ENCODE measurements at places on chromosomes 5 and 9.

DNA sequence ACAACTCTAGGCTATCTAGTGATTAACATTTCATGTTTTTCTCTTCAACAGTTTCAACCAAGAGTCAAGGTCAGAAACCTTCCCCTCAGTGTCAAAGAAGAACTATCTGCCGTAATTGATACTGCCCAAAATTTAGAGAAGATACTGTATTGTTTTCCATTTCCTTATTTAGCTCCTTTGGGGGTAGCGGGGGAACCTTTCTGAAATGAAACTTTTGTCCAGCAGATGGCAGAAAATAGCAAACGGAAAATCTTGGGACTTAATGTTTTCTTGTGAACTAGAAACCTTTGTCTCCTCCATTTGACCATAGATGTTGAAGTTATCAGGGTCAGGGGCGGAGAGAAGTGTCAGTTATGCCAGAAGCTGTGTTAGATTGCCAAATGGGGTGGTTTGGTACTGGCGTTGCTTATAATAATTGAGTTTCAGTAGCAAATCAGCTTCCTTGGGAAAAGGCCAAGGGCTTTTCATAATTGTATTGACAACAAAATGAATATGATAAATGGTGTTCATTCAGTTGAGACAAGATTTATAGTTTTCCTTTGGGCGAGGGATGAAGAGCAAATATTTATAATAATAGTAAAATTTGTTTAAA lies 101.7 kb upstream of the TLX3 start:
- DNase-seq = peak; percentile 2

DNA sequence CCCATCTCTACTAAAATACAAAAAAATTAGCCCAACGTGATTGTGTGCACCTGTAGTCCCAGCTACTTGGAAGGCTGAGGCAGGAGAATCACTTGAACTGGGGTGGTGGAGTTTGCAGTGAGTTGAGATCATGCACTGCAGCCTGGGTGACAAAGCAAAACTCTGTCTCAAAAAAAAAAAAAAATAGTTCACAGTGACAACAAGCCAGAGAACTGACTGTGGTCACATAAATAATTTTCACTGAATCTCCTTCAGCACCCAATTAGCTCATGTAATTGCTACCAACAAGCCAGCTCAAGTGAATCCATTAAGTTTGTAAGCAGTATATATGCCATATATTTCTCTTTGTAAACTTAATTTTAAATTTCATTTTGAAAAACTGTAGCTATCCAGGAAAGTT lies 14.5 kb upstream of the AFAP1L1 start:
- DNase-seq = no peak

DNA sequence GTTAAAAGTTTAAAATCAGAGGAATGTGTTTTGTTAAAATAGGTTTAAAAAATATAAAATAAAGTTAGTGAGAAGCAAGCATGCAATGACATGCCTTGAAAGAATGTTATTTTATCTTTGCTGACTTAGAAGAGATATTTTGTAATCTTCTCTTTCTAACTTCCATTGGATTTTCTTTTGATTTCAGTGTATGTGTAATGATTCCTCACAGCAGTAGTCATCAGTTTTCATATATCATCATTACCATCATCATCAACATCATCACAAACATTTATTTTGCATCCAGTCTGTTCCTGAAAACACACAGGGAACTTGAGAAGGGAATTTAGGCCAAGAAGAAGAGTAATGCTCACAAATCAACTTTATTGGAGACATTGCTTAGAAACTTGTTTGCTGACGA lies 699.6 kb downstream of the TAF11L14 start:
- DNase-seq = no peak

DNA sequence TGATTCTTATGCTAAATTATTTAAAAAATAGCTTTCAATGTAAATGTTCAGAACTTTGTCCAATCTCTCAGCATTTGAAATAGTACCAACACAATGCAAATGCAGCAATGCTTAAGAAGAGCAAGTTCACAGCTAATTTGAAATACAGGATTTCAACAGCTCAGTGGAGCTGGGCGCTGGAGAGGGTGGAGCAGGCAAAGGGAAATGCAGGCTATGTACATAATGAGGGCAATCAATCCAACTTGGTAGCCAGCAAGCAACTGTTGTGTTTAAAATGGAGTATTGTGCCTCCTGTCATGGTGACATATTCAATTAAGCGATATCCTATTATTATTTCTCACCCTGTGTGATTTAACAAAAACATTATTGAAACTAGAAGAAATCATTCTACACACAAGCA lies 568.8 kb downstream of the PSAT1 start:
- no peak for DNase-seq

DNA sequence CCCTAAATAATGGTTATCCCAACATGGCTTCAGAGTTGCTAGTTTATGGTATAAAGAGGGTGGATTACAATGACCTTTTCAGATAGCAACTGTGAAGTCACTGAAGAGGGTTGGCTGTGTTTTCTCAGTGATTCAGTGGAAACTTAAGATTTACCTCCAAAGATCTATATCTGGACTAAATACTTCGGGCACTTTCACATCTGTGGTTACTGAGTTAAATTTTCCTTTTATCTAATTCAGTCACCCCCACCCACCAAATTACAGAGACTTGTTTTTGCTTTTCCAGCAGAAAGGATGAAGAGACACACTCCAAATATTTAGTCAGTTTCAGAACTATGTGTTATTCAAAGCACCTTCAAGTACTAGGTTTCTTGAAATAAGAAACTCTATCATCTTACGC lies 573.2 kb downstream of the CCDC171 start:
- no peak for DNase-seq

Data from HL-60 (cell line).